Inflammatory macrophage (primary cell): ENCODE measurements at places on chromosomes 4 and X.

- no peak for DNase-seq
These were observed 63.6 kb downstream of the UPRT start for GRCh38 chrX:75337525-75337924.

GRCh38 chrX:43064096-43064495, 286.1 kb upstream of the PPP1R2C start:
- no peak for DNase-seq

GRCh38 chr4:86594559-86595425, 677 bp downstream of the PTPN13 start:
- peak; percentile 52 for DNase-seq

GRCh38 chr4:98406819-98407218, 145.6 kb downstream of the RAP1GDS1 start:
- DNase-seq, result no peak

DNA sequence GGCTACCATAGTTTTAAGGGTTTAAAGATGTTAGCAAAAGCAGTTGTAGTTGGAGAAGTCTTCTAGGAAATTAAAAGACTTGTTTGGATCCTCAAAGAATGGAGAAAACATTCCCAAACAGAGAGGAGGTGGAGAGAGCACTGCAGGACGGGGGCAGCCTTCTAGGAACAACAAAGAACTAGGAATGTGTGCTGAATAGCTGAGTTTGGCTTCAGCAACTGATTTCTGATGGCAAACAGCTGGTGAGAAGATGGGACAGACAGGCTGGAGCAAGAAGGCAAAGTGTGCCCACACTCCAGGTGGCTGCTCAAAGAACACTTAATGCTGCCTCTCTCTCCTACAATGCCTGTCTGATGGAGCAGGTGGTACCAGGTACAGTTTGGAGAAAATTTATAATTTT, 1331.1 kb downstream of the ADGRL3 start:
- no peak for DNase-seq

DNA sequence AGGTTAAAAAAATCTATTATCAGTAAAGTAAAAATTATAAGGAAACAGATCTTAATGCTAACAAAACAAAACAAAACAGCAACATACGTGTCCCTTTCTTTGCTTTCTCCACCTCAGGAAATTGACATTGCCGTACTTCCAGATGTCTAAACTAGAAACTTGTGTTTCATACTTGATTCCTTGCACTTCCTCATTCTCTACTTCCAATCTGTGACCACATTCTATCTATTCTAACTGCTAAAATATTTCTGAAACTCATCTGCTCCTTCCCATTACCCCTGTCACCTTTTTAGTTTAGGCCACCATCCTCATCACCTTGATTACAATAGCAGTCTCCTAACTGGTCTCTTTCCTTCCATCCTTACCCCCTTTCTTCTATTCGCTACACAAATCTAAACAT, 22.5 kb upstream of the RPA4 start:
- DNase-seq, result no peak

GRCh38 chr4:81343046-81343445, 128.0 kb upstream of the PRKG2 start:
- no peak for DNase-seq

DNA sequence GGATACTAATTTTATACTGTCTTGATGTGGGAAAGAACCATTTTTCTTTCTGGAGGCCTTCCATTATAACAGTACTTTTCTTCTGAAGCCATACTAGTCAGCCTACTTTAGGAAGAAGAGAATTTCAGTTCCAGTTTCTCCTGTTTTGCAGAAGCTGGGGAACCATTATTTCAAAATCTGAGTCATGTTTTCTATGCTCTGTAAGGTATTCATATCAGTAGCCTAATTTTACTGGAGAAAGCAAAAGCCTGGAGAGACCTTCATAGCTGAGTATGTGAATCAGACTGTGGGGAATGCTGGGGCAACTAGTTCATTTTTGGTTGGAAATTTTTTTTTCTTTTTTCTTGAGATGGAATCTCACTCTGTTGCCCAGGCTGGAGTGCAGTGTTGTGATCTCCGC, 22.4 kb downstream of the AFF1 start:
- DNase-seq, result peak; percentile 81

DNA sequence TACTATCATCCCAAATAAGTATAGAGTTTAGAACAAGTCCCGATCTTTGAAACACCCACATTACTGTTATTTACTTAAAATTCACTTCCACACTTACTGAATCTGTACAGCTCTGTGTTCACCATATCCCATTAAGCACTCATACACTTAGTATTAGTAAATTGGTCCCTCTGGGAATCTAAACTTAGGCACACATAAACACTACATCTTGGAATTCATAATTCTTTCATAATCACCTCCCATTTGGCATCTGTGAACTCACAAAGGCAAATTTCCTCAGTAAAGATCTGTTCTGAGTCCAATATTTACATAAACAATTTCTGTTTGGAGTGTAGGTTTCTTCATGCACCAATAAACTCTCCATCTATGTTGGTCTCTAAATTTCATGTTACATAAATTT, 52.6 kb upstream of the PPARGC1A start:
- no peak for DNase-seq

DNA sequence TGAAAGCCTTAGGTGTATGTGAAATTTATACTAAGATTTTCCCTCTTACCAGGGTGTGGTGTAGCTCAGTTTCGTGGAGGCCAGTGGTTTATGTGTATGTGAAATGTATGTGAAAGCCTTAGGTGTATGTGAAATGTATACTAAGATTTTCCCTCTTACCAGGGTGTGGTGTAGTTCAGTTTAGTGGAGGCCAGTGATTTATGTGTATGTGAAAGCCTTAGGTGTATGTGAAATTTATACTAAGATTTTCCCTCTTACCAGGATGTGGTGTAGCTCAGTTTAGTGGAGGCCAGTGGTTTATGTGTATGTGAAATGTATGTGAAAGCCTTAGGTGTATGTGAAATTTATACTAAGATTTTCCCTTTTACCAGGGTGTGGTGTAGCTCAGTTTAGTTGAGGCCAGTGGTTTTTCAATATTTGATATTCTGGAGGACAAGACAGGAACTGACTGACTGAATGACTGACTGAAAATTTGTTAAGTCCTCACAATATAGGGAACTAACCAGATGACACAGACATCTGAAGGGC, 143.7 kb downstream of the NEXMIF start:
- no peak for DNase-seq

DNA sequence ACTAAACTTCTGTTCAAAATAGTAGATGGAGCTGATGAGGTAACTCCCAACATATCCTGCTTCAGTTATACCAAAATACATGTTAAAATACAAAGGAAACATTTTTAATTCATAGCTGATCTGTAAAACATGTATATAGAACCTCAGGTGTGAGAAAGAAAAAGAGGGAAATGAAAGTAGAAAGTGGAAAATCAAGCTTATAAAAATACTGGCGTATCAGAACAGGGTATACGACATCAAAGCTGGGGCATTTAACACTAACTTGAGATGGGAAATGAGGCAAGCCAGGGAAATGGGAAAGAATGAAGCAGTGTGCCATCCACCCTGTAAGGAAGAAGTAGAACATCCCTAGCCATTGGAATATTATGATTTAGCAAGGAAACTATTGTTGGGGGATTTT, 767.5 kb downstream of the DMD start:
- no peak for DNase-seq

DNA sequence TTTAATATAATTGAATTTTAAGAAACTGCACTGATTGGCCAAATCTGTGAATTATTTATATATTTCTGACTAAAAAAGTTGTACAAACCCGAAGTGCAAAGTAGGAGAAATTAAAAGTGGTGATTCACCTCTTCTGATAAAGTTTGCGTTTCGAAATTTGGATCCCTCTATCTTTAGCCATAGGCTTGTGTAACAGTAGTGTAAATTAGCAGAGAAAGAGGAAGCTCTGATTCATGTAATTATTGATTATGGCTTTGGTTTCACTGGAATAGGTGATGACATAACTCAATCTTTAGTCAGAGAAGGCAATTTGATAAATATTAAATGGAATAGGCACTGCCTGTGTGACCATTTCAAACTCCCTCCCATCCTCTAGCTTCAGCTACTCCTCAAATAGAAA, 717.8 kb upstream of the PCDH7 start:
- no peak for DNase-seq

DNA sequence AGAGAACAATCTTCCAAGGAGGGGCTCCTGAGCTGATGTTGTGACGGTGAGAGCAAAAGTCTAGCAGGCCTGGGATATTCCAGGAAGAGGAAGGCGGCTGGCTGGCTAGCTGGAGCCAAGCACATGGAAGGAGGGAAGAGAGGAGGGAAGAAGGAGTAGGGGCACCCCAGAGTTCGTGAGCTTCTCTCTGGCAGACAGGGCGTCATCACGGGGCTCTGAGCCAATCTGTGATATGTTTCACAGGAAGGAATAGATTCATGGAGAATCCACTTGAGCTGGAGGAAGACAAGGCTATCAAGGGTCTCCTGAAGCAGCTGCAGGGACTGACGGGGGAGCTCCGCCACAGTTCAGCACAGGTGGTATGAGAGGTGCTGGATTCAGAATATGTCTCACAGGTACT, 73.6 kb downstream of the DHRSX start:
- no peak for DNase-seq

DNA sequence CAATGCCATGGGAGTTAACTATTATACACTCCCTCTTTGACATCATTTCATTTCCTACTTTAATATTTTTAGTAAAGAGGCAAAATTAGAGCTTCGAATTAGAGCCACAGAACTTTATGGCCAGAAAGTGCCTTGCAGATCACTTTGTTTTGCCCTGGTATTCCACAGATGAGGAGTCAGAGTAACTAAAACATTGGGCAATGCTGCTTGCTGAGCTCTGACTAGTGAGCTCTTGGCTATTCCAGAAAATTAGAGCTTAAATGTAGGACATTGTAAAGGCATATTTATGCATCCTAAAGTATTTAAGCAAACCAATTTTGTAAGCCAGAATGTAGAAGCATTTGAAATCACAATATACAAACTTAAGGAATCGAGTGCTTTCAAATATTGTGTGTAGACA, 6.3 kb upstream of the ZNF827 start:
- no peak for DNase-seq

DNA sequence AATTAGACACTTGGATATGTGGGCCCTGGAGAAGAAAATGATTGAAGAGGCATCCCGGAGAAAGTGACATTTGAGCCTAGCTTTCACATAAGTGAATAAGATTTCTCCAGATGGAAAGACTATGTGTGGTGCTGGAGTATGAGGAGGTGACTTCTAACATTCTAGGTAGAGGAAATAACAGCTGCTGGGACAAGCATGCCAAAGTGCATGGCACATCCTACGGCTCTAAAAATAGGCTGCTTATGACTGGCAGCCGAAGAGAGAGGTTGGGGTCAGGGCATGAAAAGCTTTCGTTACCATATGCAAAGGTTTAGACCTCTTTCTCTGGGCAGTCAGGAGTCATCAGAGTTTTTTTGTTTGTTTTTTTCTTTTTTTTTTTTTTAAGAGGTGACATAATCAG, 142.0 kb downstream of the SOX3 start:
- DNase-seq, result no peak

DNA sequence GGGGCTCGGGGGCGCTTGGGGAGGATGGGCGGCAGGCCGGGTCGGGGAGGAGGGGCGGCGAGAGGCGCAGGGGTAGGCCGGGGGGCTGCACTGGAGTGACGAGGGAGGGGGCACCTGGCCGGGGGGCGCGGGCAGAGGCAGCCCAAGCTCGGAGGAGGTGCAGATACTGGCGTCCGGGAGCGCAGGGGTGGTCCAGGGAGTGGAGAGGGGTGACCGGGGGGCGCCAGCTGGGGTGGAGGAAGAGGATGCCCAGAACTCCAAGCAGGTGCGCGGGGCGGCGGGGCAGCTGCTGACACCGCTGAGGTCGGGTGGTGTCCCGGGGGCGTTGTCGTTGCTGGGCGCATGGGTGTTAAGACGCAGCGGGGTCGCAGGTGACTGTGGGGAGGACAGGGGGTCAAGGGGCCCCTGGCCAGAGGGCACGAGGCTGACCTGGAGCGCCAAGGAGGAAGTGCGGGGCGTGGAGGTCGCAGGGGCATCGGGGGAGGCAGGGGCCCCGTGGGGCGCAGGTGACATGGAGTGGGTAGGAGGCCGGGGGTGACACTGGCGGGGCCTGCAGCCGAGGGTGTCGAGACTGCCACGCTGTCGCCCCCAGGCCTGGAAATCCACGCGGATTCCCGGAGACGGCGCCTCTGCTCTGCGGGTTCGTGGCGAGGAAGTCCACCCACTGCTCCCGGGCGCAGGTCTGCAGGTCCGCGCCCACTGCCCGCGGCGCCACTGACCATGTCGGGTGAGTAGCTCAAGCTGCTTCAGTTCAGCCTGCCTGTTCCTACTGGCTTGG, 928 bp downstream of the GYG2 start:
- no peak for DNase-seq

DNA sequence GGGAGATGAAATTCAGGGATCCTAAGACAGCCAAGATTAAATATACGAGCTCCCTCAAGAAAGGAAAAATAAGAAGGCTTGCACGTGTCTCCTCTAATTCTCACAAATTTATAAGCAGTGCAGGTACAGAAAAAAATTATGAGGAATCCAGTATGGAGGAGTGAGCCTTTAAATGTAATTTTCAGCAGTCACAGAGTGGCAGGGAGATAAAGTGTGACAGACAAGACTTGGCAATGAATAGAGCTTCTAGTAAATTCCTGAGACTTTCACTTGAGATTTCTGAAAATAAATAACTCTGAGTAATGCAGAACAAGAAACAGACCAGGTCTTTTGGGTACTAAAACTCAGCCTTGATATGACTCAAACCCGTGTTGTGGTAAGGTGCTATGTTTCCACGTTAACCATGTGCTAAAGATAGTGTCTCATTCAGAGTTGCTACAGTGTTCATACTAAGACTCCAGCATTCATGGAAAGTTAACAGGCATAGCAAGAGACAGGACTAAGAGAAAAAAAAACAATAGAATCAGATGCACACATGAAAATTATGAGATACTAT, 119.8 kb downstream of the SPOCK3 start:
- no peak for DNase-seq

- no peak for DNase-seq
These were observed 2.7 kb downstream of the SCML2 start for GRCh38 chrX:18351784-18352183.

DNA sequence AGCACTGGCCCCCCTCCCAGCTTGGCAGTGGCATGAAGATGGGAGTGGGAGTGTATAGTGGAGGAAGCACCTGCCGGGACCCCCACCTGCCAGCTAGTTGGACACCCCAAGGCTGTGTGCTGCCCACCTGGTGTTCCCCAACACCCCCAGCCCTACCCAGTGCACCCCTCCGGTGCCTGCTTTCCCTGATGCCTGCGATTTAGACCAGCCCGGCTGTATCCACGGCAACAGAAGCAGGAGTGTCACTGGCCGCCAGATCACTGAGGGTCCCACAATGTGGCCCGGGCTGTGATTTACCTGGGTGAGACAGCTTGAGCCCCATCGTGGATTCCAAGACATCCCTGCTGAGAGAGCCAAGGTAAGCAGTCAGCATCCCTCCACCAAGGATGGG, 533 bp downstream of the GPR173 start:
- DNase-seq, result no peak

DNA sequence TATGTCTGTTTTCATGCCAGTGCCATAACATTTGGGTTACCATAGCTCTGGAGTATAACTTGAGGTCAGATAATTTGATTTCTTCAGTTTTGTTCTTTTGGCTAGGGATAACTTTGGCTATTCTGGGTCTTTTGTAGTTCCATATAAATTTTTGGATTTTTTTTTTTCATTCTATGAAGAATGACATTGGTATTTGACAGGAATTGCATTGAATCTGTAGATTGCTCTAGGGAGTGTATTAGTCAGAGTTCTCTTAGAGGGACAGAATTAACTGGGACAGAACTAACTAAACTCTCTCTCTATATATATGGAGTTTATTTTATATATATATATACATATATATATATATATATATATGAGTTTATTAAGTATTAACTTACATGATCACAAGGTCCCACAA, 32.2 kb upstream of the SLIT2 start:
- DNase-seq, result no peak
